Skeletal muscle cell (primary cell): ENCODE measurements at places on chromosomes 7 and 10.

GRCh38 chr10:110436554-110437350 is 61.0 kb upstream of the DUSP5 start:
- DNase-seq = no peak

GRCh38 chr7:138603549-138604318 is 97.4 kb downstream of the SVOPL start:
- no peak for DNase-seq

DNA sequence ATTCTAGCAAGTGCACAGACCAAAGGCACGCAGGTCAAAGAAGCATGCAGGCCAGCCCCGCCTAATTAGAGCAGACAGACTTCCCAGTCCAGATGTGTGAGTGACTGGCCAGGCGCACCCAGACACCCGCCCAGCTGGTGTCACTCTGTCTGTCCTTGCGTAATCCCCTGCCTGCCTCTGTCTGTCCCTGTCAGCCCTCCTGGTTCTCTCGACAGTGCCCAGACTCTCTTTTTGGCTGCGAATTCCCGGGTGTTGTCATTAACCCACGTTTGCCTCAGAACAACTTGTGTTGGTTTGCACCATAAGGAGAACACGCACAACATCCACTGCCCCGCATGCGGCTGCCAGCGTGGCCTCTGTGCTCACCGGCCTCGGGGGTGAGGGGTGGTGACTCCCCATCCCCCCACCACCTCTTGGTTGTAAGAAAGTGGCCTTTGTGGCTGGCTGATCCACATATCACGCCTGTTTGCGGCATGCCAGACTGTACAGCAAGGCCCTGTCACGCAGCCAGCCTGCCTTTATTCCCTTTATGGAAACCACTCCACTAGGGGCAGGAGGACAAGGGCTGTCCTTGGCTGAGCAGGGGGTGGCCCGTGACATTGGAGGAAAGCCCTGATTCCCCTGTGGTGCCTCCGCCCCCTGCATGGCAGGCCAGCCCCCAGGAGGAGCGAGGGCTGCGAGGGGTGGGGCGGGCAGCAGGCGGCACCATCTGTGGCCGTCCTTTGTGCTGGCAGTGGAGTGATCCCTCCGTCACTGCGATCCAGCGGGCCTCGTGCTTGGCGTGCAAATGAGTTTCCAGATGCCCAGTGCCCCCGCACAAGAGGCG is 72.8 kb upstream of the PPIF start:
- no peak for DNase-seq

DNA sequence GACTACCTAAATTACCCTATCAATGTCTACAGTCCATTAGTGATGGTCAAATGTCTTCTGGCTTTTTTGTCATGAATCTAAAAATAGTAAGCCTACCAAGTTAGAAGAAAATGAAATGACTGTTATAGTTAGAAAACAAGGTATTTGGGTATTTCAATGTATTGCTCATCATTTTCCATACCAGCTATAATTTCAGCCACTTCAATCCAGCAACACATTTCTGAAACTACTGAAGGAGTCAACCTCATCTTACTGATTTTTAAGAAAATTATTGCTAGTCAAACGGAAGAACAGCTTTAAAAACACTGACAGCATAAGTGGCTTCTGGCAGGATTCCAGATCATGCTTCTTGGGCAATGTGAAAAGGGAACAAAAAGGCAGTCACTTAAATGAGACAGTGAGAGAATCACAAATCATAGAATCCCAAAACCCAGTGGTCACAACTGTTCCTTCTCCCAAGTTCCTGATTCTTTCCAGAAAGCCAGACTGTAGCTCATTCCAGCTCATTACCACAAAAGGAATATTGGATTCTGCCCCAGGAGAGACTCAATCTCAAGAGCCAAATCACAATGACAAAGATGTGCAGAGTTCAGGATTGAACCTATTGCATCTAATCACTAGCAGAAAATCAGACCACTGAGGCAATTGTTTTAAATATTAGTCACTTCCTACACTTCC is 61.2 kb upstream of the LRRN3 start:
- DNase-seq = no peak

DNA sequence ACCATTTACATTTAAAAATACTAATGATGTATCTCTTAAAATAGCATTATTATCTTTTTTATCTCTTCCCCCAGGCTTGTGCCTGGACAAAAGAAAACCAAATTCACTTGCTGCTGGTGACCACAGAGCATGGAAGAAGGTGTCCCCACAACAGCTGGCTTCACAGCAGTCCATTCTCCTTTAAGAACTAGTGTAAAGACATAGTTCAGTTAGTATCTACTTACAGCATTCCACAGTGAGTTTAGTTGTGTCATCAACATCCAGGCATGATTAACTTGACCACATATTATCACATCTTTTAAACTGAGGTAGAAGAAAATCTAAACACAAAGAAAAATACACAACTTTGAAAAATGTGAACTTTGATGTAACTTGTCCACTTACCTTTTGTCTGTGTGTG is 55.0 kb downstream of the LRRC17 start:
- no peak for DNase-seq

GRCh38 chr7:138204285-138204981 is 128.2 kb downstream of the AKR1D1 start:
- DNase-seq = no peak

- no peak for DNase-seq
Observed at GRCh38 chr7:38367301-38367890, 94.0 kb upstream of the TARP start.

- no peak for DNase-seq
Observed at GRCh38 chr7:82325416-82325815, 118.2 kb downstream of the CACNA2D1 start.

GRCh38 chr7:44272456-44272855 is 52.9 kb downstream of the CAMK2B start:
- no peak for DNase-seq

DNA sequence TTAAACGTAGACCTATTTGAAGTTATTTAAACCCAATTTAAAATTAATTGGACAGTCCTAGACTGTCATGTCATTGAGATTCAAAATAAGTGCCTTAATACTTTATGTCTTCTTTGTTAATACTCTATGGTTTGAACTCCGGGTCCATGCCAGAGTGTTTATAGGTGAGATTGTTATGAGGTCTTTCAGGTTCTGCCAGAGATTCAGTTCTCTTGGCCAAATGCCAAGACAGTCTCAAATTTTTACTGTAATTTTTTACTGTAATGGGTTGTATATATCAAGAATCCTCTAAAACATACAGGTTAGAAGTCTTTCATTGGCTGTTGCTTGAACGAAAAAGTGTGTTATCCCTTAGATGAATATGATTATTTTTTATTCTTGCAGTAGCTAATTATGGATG is 3.9 kb downstream of the ADD3 start:
- DNase-seq = no peak

DNA sequence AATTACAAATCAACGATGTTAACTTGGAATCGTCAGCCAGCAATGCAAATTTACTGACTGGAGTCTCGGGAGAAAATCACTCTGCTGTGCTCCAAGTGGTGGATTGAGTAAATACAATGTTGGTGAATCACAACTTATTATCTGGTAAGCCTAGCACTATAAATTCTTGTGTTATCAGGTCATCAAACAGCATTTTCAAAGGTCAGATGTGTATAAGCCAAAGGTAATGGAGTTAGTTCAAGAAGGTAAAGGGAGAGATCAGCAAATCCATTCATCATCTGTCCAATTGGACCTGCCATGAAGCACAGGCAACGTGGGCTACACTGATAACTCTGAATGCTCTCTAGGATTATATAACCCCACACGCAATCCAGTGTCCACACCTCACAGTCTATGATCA is 13.9 kb downstream of the CUBN start:
- no peak for DNase-seq

GRCh38 chr10:1268831-1269230 is 212.6 kb downstream of the WDR37 start:
- no peak for DNase-seq

GRCh38 chr7:143372070-143372469 is 9.1 kb upstream of the ZYX start:
- DNase-seq = no peak

DNA sequence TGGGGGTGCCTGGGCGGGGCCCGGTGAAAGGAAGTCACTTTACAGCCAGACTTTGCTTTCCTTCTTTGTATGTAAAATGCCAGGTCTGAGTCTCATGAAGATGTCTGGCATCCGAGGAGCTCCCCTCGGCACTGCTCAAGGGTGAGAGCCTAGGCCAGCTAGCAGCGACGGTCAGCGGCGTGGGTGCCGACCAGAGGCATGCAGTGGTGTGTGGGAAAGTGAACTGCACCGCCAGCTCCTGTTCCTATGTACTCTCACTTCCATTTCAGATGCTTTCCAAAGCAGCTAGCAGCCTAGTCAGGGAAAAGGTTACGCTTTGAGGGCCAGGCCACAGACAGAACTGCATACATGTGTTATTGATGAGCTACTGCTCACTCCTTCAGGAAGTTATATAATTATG is 172.8 kb downstream of the ZMYND11 start:
- DNase-seq = no peak

DNA sequence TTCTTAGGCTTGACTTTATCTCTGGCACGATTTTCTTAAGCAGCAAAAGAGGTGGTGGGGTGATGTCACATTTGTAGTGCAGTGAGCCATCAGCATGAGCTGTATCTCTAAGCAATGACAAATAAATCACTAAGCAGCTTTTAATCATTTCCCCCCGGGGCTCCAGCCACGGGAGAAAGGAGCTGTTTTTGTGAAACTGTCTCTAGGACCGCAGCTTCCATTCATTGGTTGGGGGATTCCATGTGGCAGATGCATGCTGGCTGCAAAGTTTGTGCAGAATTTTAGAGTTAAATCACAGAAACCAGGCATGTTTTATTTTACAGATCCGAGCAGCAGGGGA is 464 bp downstream of the KIAA1217 start:
- no peak for DNase-seq

- DNase-seq = no peak
Observed at GRCh38 chr10:5643346-5644067, 22.9 kb downstream of the ASB13 start.

DNA sequence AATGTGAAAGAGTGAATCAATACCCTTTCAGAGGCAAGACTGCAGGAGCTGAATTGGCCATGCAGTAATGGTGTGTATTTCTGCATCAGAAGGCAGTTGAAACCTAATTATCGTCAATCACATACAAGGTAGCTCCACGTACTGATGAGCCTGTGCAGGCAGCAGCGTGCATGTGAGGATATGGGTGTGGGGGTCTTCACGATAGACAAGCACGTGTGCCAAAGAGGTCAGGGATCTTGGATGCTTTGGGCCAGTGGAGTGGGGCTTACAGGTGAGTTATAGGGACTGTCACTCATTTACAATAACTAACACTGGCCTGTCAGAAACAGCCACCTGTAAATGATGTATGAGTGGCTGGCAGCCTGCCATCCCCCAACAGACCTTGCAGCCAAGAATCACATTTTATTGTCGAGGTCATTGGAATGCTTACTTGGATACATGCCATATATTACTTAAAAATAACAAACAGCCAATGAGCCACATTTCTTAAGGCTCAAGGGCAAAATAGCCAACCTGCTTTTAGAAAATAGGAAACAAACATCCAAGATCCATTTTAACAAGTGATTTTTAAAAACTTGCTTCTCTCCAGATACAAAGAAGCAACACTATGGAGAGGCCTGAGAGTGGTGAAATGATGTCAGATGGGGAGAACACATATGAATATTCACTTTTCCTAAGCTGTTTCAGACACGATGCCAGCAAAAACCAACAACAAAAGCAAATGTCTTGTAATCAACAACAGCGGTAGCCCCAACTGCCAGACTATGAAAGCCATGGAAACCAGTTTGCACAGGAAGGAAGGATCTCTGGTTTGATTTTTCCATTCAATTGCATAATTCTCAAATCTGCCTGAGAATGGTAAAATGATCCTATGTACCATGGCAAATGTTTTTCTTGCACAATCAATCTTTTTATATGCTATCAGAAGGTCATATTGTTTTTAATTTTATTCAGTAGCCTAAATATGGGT is 210.7 kb downstream of the SKAP2 start:
- DNase-seq = no peak

DNA sequence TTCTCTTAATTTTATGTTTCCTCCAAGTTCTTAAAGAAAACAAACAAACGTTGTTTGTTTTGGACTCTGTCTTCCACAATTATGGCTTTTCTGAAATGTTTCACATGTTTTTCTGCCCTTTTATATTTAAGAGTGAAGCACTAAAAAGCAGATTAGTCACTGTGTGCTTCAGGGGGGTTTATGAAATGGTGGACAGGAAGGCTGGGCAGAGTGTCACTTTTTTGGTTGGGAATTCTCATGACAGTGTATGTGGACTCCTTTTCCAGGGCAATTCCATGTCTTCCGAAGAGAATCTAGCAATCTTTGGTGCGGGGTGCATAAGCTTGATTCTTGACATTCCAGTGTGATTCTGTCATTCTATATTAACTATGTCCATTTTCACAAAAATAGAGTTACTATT is 669.4 kb downstream of the PARD3 start:
- no peak for DNase-seq

GRCh38 chr10:127833804-127834203 is 58.9 kb downstream of the CLRN3 start:
- no peak for DNase-seq

DNA sequence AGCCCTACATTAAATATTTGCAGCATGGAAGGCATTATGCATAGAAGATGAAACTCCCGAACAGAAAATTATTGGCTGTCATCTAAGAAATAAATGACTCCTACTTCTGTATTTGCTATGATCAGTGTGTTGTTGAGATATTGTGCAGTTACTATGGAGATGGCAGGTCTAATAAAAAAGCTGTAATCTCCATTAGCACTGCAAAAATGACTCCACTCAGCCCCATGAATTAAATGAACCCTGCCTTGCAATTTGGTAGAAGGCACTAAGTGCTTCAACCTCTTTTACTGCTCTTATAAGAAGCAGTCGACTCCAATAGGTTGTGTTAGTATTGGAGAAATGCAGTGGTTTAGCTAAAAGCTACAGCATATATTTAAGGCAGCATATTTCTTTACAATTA is 290.0 kb upstream of the PHYHIPL start:
- DNase-seq = no peak

- DNase-seq = no peak
Observed at GRCh38 chr10:64409349-64409748, 888.1 kb downstream of the REEP3 start.

DNA sequence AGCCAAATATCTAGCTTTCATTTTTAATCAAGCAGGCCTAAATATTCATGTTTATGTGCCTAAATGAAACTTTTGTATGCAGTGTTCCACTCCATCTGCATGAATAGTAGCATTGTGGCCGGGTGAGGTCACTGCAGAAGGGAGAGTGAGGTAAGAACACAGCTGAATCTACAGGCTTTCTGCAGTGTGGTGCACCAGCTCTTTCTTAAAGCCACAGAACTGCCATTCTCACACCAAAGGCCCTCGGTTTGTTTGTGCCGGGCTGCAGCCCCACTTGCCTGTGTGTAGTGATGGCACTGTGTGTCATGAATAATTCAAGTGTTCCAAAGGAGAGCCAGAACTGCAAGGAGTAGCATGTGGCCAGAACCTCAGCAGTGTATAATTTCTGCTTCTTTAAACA is 204.1 kb downstream of the TRIL start:
- no peak for DNase-seq

DNA sequence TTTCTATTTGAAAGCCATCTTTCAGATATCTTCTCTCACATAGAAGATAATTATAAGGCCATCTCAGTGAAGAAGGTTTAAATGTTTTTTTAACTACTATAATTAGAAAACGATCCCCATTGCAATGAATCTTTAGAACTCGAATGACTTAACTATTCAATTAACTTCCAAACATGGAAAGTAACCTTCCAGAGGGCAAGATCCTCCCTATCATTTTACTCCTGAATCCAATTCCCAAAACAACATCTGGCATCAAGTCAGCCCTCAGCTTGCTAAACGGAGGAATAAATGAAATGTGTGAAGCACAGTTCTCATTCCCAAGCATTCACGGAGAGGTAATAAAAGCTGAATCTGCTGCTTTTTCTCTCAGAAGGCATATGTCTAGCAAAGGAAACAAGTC is 293.4 kb downstream of the PLXDC2 start:
- DNase-seq = no peak

GRCh38 chr10:101257491-101257890 is 28.2 kb upstream of the LBX1 start:
- DNase-seq = no peak
